ENCODE measurements at places on chromosomes 16 and 17.

DNA sequence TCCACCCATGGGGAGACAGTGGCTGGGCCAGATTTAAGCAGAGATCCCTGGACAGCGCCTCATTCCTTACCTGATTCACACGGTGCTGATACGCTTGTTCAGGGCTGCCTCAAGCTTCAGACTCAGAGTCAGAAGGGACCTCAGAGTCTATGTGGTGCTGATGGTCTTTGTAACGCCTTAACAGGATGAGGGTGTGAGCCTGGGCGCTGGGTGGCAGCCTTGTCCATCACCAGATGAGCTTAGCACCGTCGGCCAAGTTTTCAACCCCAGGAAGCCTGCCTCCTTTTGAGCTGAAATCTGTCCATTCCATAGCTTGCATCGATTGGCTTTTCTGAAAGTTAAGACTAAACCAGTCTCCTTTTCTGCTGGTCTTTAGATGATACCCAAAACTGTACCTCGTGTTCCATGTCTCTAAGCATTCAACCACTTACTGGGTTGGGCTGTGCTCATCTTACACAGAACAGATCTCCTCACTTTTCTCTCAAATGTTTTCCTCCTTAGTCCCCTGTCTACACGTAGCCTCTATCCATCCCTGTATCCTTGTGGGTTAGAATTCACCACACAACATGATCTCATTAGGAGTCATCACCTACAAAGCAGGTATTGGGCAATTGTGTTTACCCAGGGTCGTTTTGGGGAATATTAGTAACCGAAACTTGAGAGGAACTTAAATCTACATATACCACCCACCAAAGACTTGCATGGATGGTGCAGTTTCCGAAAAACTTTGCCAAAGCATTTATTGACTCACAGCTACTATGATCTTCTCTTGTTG is 573.4 kb downstream of the CDH13 start:
- DNase-seq: no peak

DNA sequence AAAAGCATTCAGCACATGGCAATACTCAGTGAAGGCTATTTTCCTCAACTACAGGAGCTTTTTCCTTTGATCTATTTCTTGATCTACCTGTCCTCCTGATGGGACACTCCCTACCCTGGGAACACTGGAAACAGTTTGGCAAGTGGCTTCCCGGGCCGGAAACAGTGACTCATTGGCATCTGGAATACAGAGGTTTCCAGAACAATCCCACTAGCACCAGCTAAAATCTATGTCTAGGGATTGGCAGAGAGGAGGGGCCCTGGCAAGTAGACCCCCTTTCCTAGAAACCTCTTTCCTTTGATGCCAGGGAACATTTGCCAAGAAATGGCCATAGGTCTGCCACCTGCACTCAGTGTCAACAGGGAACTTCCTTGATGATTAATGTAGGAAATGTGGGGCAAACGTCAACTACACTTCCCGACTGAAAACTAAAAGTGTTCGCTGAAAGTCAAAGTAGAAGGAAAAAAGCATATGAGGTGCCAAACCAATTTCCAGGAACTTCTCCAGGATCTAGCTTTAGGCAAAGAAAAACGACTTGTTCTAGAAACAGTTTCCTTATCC is 30.4 kb upstream of the FBXW10B start:
- no peak for DNase-seq

- no peak for DNase-seq
Observed at GRCh38 chr17:31529841-31530251, 138.4 kb downstream of the RAB11FIP4 start.

GRCh38 chr16:19210280-19210924 is 42.4 kb downstream of the SYT17 start:
- DNase-seq: no peak

- DNase-seq: no peak
Observed at GRCh38 chr16:67459861-67460150, 21.2 kb downstream of the ATP6V0D1 start.

GRCh38 chr17:64538508-64539130 is 31.8 kb downstream of the CEP95 start:
- DNase-seq: no peak

DNA sequence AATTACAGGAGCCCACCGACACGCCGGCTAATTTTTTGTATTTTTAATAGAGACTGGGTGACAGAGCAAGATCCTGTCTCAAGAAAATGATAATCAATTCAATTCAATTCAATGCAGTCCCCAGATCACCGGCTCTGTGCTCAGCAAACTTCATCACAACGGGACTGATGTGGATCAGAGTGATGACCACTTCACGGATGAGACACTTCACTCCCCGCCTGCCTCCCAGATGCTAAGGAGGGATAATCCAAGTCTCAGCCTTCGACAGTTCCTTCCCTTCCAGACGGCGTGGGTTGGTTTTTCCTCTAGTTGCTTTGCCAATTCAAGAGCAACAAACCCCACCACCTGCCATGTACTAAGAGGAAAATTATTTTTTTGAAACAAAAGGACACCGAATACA is 93.8 kb downstream of the ZDHHC7 start:
- no peak for DNase-seq

Measured in stimulated activated CD4-positive, alpha-beta T cell treated with anti-CD3 and anti-CD28 coated beads, TNF-alpha, amount 100 ng/mL, for 24 hours (primary cell).